ENCODE measurements at places on chromosomes 1 and 21.

DNA sequence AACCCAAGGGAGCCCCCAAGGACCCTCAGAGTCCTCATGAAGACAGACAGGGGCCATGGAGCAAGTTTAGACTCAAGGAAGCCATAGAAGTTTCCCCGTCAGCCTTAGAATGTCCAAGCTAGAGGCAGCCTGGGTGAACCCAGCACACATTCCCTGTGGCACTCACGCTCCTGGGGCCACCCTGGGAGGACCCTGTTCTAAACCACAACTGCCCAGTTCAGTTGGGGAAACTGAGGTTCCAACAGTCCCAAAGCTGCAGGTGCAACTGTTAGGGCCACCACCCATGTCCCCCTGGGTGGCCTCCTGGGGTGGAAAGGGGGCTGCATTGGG is 9.3 kb downstream of the WNT3A start:
- DNase-seq, result no peak

- no peak for DNase-seq
Observed at GRCh38 chr1:238488401-238488800, 597.7 kb upstream of the ZP4 start.

- DNase-seq, result no peak
Observed at GRCh38 chr1:97845805-97846204, 75.0 kb downstream of the DPYD start.

GRCh38 chr1:208648146-208648545 is 404.0 kb upstream of the PLXNA2 start:
- no peak for DNase-seq

- no peak for DNase-seq
Observed at GRCh38 chr1:63675420-63675931, 82.3 kb downstream of the PGM1 start.

GRCh38 chr1:96521994-96522760 is 199.4 kb upstream of the PTBP2 start:
- no peak for DNase-seq

- DNase-seq, result no peak
Observed at GRCh38 chr1:12185036-12185917, 18.5 kb downstream of the TNFRSF1B start.

DNA sequence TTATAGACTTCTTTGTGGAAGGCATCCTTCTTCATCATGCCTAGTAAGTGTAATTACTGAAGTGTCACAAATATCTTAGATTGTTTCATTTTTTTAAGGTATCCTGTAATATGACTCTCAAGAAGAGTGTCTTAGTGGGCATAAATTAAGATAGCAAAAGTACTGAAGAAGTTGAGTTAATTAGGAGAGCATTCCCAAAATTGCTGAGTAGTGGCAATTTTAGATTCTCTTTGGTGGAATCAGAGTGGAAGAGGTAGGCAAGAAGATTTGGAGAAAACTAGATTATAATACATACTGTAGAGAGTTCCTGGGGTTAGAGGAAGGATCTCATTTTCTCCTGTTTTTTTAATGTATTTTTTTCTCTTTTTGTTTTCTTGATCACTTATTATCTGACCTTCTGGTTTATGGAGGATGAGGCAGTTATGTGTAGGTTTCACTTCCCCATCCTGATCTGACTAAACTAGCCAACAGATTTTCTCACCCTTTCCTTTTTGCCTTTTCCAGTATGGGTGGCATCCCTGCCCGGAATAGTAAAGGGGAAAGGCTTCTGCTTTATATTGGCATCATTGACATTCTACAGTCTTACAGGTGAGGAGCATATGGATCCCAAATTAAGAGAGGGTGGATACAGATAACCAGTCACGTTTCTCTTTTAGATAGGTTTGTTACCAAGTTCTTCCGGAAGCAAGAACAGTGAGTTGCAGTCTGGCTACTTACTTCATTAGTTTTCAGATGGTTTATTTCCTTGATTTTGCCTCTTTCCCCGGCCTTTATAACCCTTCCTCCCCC is 16.7 kb upstream of the PSMD4 start:
- no peak for DNase-seq

DNA sequence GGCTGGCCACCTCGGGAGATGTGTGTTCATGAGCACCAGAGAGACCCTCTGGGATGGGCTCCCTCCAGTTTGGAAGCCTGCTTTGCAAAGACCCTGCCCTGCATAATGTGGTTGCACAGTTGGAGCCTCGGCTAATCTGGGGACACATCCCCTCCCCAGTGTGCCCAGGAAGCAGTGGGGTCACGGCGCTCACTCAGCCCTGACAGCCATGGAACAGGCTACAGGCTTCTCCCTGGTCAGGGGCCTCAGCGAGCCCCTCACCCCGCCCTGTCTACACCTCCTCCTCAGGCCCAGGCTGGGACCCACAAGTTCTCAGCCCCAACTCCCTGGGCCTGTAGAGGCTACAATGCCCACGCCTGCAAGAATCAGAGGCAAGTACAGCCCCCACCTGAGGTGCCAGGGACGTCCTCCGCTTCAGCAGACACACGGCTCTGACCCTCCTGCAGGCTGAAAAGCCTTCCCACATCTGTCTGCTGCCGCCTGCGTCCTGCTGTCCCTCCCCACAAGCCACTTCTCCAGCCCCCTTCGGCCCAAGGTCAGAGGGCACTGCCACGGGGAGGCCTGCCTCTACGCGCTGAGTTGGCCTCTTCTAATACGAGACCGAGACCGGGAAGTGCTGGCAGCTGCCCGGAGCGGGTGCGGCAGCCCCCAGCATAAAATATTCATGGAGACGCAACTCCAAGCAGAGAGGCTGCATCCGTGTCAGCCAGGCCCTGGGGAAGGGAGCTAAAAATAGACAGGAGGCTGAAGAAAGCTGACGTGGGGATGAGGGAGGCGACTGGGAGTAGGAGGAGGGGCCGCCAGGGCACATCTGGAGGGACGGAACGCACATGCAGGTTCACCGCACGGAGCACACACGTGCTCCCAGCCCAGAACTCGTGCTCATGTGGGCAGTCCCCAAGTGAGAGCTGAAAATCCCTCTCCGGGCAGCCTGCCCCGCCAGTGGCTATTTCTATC is 15.2 kb upstream of the GPR153 start:
- DNase-seq, result no peak

DNA sequence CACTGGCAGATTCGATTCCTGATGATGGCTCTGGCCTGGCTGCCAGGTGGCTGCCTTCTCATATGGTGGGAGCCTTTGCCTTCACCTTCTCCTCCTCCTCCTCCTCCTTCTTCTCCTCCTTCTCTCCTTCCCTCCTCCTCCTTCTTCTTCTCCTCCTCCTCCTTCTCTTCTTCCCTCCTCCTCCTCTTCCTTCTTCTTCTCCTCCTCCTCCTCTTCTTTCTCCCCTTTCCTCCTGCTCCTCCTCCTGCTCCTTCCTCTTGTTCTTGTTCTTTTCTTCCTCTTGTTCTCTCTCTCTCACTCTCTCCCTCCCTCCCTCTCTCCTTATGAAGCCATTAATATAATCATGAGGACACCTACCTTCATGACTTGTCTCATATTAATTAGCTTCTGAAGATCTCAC is 278.7 kb downstream of the CAMTA1 start:
- no peak for DNase-seq

- DNase-seq, result no peak
Observed at GRCh38 chr1:3009021-3009420, 12.2 kb upstream of the ACTRT2 start.

- peak; percentile 53 for DNase-seq
Observed at GRCh38 chr1:27605796-27606707, 2.1 kb upstream of the AHDC1 start.

- DNase-seq, result no peak
Observed at GRCh38 chr1:22619252-22619651, 17.2 kb upstream of the C1QA start.

DNA sequence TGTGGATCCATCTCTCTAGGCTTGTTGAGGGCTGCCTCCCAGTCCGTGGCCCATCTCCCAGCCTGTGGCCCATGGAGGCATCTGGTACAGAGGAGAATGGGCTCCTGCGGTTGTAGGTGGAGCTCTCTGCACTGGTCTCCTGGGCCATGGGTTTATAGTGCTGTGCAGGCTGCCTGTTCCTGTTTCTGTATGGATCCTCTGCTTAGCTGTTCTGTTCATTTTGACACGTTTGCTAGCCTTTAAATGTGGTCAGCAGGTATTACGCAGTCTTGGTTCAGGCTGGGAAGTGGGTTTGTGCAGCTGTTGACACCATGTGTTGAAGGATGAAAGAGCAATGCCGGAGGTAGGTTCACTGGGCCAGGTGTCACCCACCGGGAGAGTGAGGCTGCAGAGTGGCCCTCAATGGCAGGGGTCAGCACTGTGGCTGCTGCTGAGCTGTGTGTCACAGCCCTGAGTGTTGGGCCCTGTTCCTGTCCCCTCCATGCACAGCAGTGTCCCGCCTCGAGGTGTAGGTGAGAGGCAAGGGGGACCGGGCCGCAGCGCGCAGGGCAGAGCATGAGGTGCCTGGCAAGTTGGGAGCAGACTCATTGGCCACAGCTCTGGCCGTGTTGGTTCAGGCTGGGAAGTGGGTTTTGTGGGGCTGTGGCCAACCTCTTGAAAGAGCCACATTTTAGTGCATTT is 39.0 kb downstream of the SNAP47 start:
- DNase-seq, result no peak

All from activated naive CD8-positive, alpha-beta T cell treated with anti-CD3 and anti-CD28 coated beads for 36 hours (primary cell).